ENCODE measurements at places on chromosomes 3 and 15.

GRCh38 chr3:47380026-47380600 is 708 bp upstream of the PTPN23 start:
- no peak for DNase-seq

DNA sequence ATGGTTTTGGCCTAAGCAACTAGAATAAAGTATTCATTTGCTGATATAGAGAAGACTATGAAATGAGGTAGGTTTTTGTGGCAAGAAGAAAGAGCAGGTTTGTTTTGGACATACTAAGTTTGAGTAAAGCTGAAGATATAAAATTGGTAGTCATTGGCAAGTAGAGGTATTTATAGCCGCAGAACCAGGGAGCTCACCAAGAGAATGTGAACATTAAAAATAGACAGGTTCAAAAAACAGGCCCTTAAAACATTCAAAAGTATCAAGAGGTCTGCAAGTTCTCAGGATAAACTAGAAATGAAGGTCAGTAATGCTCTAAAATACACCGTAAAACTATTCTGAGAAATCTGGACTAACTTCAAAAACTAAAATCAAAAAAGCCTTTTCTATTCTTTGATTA is 240.7 kb downstream of the SCAPER start:
- no peak for DNase-seq

DNA sequence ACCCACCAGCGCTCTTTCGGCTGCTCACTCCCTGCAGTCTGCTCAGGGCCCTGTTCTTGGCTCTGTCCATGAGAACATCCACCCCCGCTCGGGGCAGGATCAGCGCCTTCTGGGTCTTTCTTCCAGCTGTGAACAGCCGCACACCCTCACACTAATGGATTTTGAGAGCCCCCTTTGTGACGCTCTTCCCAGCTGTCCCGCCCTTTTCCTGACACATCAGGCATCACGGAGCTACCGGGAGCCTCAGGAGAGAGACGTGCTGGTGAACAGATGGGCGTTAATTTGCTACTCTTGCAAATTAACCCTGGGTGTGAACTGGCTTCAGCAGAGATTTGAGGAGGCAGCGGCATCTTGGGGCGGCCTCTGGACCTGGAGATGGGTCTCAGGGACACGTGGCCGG is 113.0 kb downstream of the TMEM266 start:
- DNase-seq = no peak

DNA sequence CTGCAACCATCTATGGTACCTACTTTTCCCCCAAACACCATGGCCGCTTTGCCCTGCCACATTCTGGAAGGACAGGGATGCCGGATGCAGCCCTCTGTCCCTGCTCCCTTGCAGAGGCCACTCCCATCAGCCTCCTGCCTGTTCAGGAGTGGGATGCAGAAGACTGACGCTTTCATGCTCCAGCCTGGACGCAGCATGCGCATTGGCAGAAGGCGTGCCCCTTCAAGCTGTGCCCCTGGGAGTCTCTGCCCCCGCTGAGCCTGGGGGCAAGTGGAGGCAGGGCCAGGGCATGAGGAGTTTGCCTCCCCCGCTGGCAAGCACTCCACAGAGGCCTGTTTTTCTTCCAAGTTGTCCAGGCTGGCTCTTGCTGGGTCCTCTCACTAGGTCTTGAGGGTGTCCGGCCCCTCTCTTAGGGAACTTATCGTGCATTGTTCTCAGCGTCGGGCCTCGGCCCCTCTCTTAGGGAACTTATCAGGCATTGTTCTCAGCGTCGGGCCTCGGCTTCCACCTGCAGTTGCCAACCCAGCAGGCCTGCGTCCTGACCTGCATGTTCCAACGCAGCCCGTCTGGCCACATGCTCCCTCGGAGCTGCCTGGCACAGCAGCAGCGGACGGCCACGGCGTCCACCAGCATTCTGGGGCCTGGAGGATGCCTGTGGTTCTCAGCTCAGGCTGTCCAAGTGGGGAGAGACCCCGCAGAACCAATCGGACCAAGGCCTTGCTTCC is 14.6 kb upstream of the SNRPA1 start:
- DNase-seq = no peak

GRCh38 chr3:48655063-48655462 is 7.6 kb downstream of the CELSR3 start:
- DNase-seq = no peak

DNA sequence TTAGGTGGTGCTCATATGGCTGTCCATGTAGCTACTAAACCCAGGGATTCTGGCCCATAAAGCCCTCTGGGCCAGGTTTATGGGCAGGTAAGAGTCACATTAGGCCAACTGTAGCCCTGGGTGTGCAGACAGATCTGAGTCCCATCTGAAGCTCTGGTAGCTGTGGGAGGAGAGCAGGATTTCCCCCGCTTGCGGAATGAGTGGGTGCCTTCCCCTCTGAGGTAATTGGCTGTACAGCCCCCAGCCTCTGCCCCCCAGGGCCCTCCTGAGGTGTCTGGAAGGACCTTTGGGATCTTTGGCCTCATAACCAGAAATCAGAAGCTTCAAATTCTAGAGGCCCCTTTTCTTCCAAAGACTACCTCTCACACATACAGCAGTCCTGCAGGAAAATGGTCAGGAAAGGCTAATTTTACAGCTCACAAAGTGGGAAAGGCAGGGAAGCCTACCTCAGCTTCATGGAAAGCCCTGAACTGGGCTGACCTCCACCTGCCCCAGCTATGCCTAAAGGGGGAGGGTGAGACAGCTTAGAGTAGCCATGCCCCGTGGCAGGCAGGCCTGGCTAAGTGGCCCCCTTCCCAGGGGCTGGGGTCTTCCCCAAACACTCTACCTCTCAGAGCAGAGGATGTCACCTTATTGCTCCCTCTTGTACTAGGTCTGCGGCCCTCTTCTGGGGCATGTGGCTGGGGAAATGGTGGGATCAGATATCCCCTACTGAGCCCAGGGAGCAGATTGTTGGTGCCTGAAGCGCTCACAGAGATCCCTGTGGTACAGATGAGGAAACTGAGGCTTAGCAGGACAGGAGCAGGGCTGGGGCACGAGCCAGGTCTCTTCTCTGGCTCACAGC is 16.8 kb downstream of the HEMK1 start:
- DNase-seq = no peak

DNA sequence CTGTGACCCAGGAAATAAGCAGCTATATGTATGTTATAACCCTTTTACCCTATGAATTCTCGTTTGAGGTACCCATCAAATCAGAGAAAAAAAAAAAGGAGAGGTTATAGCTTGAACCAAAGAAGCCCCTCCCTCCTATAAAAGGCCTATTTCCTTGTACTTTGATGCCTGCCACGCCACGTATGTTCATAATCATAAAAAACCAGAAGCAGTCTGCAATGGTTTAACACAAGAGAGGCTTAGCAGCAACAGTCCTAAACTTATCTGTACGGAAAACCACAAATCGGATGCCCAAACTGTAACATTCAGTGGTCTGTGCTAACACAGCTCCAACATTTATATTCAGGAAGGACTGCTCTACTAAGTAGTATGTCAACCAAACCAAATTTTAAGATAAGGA is 21.2 kb downstream of the CCR8 start:
- DNase-seq = no peak

DNA sequence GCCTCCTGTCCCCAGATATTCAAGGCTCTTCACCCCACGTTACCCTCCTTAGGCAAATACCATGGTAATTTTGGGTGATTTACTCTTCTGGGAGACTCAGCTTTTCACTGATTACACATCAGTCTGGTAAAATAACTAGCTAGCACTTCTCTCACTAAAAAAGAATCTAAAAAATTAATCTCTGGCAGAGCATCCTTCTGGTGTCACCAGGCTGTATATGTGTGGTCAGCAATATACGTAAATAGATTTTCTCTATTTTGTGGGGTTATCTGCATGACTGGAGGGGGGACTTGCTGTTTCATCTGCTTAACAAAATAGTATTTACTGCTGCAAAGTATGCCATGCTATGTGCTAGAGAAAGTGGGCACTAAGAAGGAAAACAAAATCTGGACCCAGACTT is 45.1 kb downstream of the LRRC28 start:
- no peak for DNase-seq

DNA sequence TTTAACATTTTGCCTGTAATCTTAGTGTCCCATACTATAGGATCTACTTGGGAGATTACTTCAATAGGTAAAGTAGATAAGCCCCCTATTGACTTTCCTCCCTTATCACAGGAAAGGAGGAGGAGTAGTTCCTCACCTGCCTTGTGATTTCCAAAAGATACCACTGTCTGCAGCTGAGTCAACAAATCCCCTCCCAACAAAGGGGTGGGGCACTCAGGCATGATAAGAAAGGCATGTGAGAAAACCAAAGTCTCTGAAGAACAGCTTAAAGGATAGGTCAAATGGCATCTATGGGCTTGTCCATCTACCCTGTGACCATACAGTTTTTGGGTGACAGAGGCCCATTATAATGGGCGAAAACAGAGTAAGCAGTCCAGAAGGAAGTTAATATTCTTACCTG is 71.3 kb upstream of the WNT7A start:
- DNase-seq = no peak

DNA sequence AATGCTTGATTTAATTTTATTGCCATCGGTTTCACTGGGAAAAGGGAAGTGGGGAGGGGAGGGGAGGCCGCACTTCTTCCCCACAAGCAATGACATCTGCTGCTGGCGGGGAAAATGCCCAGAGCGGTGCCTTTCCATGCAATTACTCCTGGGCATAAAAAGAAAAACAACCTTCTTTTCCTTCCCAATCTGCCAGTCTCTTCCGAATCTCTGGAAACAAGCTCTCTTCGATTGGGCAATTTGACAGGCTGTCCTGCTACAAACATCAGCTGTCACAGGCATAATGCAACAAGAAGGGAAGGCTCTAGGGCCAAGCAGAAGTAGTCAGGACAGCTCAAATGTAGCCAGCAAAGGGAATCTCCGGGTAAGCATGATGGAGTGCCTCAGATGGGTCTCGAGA is 93.4 kb upstream of the STRIT1 start:
- no peak for DNase-seq

GRCh38 chr3:172354931-172355499 is 93.2 kb downstream of the GHSR start:
- no peak for DNase-seq

DNA sequence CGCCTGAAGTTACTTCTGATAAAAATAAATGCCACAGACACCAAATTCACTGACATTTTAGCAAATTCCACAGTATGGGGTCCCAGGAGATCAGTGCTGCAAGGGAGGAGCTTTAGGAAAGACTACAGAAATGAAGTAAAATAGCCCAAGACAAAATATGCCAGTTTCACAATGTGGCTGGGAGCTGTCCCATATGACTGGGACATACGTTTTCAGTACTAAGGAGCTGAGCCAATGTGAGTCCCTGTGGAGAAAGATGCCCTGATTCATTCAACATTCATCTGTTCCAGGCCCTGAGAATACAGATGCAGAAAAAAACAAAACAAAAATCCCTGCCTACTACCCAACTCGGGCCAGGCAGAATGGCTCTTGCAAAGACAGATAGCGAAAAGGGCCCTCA is 63.4 kb upstream of the FAM174B start:
- DNase-seq = no peak

- no peak for DNase-seq
These were observed 374.6 kb upstream of the ARL6 start for GRCh38 chr3:97389936-97390335.

DNA sequence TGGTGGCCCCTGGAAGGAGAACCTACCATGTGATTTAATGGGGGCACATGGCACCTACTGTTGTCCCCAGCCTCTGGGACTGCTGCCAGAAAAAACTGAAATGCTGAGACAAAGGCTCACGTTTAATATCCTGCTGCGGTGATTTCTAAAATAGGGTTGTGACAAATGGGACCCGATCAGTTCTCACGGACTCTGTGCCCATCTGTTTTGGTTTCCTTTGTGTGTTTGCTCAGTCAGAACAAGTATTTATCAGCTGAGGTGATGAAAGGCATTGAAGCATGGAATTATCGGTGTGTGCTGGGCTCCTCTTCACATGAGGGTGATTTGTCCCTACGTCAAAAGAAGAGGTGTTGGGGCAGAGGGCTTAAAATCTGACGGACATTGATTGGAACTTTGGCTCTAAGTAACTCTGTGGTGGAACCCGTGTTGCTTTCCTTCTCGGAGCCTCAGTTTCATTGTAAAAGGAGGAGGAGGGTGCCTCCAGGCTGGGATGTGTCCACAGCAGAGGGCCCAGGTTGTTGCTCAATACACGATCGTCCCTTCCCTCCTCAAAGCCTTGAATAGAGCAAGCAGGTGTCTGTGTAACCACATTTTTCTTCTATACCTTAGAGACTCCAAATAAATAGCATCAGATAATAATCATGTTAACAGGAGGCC is 283.3 kb upstream of the RGMA start:
- DNase-seq = no peak

DNA sequence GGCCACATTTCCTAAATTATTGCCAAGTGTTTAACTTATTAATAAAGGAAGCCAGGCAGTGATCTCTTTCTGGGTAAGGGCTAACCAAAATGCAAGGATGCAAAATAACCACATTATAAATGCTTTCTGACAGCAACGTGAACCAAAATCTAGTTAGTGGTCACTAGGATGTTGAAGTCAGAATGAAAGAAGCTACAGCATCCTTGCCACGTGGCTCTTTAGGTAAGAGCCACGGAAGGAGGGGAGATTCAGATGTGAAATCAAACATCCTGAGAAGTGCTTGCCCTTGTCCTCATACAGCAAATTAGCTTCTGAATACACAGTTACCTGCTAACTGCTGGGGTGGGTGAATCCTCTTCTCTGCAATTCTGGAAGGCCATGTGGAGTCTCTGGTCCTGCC is 246.2 kb downstream of the FEZF2 start:
- DNase-seq = no peak

GRCh38 chr3:20060974-20061685 is 20.9 kb downstream of the KAT2B start:
- DNase-seq = no peak

- DNase-seq = no peak
These were observed 153.3 kb downstream of the NUP210 start for GRCh38 chr3:13266651-13267362.

DNA sequence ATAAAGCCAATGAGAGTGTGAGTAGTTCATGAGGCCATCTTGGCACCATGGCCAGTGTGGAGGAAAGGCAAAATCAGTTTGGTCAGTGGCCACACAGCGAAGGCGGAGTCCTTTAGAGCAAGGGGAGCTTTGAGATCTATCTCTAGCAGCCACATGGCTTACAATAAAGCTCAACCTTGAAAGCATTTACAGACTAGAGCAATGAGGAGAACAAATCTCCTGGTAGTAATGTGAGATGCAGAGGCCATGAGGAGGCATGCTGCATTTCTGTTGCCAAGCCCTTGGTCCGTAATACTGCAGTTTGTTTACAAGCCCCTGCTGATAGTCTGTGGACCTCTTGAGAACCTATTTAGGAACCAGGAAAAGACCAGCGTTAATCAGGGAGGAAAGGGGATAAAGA is 381.5 kb upstream of the C2CD4B start:
- no peak for DNase-seq

DNA sequence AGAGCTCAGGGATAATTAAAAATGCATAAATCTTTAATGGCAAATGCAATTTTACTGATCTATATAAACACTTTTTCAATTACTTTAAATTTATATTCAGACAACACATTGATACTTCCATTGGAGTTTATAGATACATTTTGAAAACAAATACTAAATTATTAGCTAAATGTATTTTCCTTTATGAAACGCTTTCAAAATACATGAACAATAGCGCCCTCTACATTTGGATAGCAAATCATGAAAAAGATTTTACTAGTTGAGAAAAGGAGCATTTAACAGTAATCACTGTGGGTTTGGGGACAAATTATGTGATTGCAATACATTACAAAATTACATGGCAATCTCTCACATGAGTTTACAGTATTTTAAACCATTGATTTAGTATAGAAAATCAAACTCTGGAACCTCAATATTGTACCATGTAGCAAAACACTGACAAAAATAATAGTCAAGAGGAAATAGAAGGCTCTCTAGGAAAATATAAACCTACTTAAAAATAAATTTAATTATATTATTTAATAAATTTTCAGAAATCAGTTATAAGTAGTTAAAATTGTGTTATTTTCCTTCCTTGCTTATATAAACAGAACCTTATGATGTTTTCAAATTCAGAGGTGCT is 207.9 kb downstream of the ZIC1 start:
- DNase-seq = no peak

Measured in T-helper 2 cell (primary cell).